ENCODE measurements at places on chromosomes 16 and 17.

GRCh38 chr17:2852729-2853282, 56.6 kb downstream of the RAP1GAP2 start:
- H3K4me1 ChIP-seq = peaks cover 26% of the 10 kb centered on the region
- peak overlapping the region; percentile 24 for H3K27ac ChIP-seq
- H3K36me3 ChIP-seq = no peaks in the 10 kb centered on the region
- peak overlapping the region; percentile 85 for H3K4me3 ChIP-seq
- no peaks in the 10 kb centered on the region for H3K27me3 ChIP-seq
- no peak for DNase-seq

GRCh38 chr16:49000594-49000993, 281.0 kb downstream of the CBLN1 start:
- H3K4me1 ChIP-seq = peaks cover 3% of the 10 kb centered on the region
- H3K27me3 ChIP-seq = no peaks in the 10 kb centered on the region
- H3K36me3 ChIP-seq = no peaks in the 10 kb centered on the region

- no peaks in the 10 kb centered on the region for H3K36me3 ChIP-seq
- no peak for DNase-seq
- H3K4me3 ChIP-seq = no peak overlapping the region
- no peaks in the 10 kb centered on the region for H3K27me3 ChIP-seq
Measured at GRCh38 chr17:47295037-47295873, 28.5 kb upstream of the EFCAB13 start.

DNA sequence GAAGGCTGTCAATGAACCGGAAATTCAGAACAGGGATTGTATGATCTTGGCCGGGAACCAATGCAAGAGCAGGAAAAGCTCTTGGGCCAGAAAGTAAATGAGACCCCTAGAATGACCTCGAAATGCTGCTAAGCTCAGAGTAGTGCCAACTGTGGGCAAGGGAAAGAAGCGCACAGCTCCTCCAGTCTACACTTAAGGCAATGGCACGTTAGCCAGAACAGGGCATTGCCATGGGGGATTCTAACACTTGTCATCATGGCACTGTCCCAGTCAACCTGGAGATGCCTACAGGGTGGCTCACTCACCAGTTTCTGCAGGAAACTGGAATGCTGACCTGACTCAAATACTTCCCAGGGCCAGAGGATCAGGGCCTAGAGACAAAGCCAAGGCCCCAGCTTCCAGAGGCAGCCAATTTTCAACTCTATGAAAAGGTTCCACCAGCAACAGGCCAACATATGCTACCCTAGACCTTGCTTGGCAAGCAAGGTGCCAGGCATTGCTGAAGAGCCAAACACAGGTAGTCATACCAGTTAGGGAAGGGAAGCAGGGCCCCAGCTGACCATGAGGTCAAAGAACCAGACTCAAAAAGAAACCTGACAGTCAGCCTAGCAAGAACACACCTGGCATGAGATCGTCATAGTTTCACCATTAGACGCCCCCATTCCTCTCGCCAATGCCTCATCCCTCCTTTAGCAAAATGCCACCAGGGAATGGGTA, 34.9 kb downstream of the ARHGAP17 start:
- H3K4me1 ChIP-seq = peaks cover 31% of the 10 kb centered on the region
- H3K36me3 ChIP-seq = peaks cover 7% of the 10 kb centered on the region
- no peaks in the 10 kb centered on the region for H3K27me3 ChIP-seq
- H3K27ac ChIP-seq = no peak overlapping the region

GRCh38 chr16:75024594-75024993, 25.8 kb downstream of the ZNRF1 start:
- H3K4me1 ChIP-seq = peaks cover 27% of the 10 kb centered on the region
- no peak for DNase-seq
- H3K36me3 ChIP-seq = no peaks in the 10 kb centered on the region
- no peak overlapping the region for H3K27ac ChIP-seq
- H3K4me3 ChIP-seq = no peak overlapping the region
- H3K27me3 ChIP-seq = no peaks in the 10 kb centered on the region

DNA sequence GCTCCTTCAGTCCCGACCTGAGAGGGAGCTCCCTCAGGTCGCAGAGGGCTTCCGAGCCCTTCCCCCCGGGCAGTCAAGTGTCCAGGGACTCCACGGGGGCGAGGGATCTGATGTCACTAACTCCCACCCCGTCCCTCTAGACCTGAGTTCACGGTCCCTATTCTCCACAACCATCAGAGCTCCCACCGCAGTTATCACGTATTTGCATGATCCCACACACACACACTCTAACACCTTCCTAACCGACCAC, 3.7 kb upstream of the PER1 start:
- H3K4me3 ChIP-seq = peak overlapping the region; percentile 95
- peaks cover 10% of the 10 kb centered on the region for H3K36me3 ChIP-seq
- no peak for DNase-seq
- peak overlapping the region; percentile 56 for H3K27ac ChIP-seq
- H3K27me3 ChIP-seq = no peaks in the 10 kb centered on the region
- peaks cover 47% of the 10 kb centered on the region for H3K4me1 ChIP-seq

- H3K4me3 ChIP-seq = peak overlapping the region; percentile 77
- H3K36me3 ChIP-seq = peaks cover 21% of the 10 kb centered on the region
- no peaks in the 10 kb centered on the region for H3K27me3 ChIP-seq
- peaks cover 15% of the 10 kb centered on the region for H3K4me1 ChIP-seq
- no peak overlapping the region for H3K27ac ChIP-seq
Measured at GRCh38 chr16:71287911-71288310, 1.3 kb downstream of the CMTR2 start.

- no peak overlapping the region for H3K4me3 ChIP-seq
- DNase-seq = no peak
- no peak overlapping the region for H3K27ac ChIP-seq
- peaks cover 17% of the 10 kb centered on the region for H3K4me1 ChIP-seq
- H3K27me3 ChIP-seq = no peaks in the 10 kb centered on the region
- H3K36me3 ChIP-seq = no peaks in the 10 kb centered on the region
Measured at GRCh38 chr16:27841911-27842310, 221.6 kb downstream of the GSG1L start.

DNA sequence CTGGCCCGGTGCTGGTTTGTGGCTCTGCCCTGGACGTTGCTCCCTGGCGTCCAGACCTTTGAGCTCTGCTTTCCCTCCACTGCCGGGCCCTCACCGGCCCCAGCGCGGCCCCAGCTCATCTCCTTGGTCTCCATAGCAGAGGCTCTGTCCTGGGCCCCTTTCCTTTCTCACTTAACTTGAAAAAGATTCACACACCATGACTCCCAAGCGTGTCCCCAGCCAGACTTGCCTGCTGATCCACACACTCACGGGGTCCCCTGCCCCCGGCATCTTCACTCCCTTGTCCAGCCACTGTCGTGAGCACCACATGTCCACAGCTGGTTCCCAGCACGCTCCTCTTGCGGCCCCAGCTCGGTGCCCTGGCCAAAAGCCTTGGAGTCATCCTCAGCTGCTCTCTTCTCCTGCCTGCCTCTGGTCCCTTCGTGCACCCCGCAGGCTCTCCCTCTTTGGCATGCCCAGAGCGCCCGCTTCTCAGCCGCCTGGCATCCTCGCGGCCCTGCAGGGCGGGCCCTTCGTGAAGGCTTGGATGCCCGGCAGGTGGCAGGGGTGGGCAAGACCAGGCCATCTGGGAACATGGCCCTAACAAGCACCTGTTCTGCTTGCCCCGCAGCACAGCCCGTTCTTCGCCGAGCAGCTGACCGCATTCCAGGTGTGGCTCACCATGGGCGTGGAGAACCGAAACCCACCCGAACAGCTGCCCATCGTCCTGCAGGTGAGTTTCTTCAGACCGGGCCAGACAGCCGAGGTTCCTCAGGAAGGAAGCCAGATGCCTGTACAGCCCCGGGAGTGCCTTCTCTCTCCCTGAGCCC, 145.6 kb upstream of the CHMP6 start:
- DNase-seq = no peak
- H3K4me3 ChIP-seq = no peak overlapping the region
- no peaks in the 10 kb centered on the region for H3K27me3 ChIP-seq
- no peaks in the 10 kb centered on the region for H3K4me1 ChIP-seq
- no peak overlapping the region for H3K27ac ChIP-seq
- H3K36me3 ChIP-seq = no peaks in the 10 kb centered on the region

GRCh38 chr17:39094607-39095308, 56.7 kb downstream of the PLXDC1 start:
- H3K4me1 ChIP-seq = no peaks in the 10 kb centered on the region
- no peak overlapping the region for H3K27ac ChIP-seq
- no peak overlapping the region for H3K4me3 ChIP-seq
- DNase-seq = no peak

DNA sequence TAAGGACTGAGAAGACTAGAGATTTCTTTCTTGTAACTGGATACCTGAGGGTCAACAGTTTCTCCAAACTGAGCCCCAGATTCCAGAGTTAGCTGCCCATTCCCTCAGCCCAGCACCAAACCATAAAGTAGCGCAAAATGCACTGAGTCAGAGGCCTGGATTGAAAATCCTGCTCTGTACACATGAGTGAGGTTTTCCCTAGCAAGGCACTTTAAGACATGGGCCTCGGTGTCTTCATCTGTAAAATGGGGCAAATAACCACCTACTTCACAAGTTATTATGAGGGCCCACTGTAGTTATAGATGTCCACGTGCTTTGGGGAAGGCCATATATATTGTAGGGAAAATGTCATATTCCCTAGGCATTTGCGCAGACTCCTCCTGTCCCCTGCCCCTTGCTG, 10.3 kb upstream of the DLX4 start:
- no peak overlapping the region for H3K4me3 ChIP-seq
- H3K4me1 ChIP-seq = peaks cover 17% of the 10 kb centered on the region
- H3K27ac ChIP-seq = no peak overlapping the region
- DNase-seq = no peak

- no peak for DNase-seq
- H3K27me3 ChIP-seq = no peaks in the 10 kb centered on the region
- no peak overlapping the region for H3K27ac ChIP-seq
- H3K4me1 ChIP-seq = peaks cover 71% of the 10 kb centered on the region
- no peak overlapping the region for H3K4me3 ChIP-seq
Measured at GRCh38 chr17:45368651-45369050, 51.8 kb upstream of the MAP3K14 start.

DNA sequence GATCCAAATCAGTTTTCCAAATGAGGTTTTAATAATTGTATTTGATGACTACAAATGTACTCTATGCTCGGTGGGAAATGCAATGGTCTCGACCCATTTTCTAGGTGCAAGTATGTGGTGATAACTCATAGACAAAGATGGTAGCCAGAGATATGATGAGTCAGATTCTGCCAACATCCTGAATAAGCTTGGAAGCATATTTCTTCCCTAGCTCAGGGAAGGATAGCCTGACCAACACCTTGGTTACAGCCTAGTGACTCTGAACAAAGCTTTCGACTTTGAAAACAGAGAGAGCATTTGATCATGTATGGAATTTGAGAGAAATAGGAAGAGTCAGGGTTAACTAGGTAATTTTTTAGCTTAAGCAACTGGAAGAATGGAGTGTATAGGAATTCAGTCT, 128.3 kb upstream of the MYOCD start:
- H3K4me1 ChIP-seq = no peaks in the 10 kb centered on the region
- no peak overlapping the region for H3K27ac ChIP-seq
- no peak for DNase-seq
- peaks cover 10% of the 10 kb centered on the region for H3K27me3 ChIP-seq

GRCh38 chr17:8651013-8651412, 20.5 kb upstream of the MYH10 start:
- no peaks in the 10 kb centered on the region for H3K36me3 ChIP-seq
- H3K4me3 ChIP-seq = no peak overlapping the region
- H3K27ac ChIP-seq = no peak overlapping the region
- H3K27me3 ChIP-seq = 0 out of 2 replicates have a peak, but pooled peaks cover 3% of the 10 kb centered on the region

DNA sequence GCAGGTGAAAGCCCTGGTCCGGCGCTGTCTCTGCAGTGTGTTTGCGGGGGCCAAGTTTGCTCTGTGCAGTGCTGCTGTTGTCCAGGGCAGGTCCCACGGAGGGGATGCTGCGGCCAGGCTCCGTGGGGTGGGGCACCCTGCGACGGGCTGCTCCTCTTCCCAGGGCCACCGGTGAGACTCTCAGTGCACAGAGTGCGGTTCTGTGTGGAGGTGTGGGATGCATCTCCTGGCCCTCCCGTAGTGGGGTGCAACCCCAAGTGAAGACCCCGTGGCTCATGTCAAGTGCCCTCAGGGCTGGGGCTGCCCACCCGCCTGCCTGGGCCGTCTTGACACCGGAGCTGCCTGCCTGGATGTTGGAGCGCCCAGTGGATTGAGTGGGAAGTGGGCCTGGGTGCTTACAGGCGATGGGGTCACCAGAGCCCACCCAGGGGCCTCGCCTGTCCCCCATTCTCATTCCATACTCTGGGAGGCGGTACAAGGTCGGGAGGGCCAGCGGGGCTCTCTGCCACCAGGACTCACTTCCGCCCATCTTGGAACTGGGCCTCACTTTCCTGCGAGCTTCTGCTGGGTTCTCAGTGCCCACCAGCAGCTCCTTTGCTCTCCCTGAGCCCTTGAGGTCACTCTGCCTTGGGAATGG, 119.9 kb downstream of the BANP start:
- H3K4me1 ChIP-seq = no peaks in the 10 kb centered on the region
- no peak overlapping the region for H3K27ac ChIP-seq
- no peak overlapping the region for H3K4me3 ChIP-seq
- peaks cover 4% of the 10 kb centered on the region for H3K36me3 ChIP-seq

DNA sequence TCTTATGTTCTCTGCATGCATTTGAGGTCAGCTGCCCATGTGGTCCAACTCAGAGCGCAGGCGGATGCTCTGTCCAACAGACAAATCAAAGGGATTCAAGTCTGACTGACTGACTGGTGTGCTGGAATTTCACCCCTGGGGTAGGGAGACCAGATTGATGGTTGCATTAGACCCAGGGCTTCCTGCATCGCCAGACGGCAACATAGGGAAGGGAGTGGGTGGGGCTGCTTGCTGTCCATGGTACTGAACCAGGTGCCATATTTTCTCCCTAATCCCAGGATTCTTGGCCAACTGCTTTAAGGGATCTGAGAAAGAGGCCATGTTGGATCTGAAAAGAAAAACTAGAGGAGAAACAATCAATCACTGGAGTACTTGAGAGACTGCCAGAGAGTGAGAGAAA, 332.0 kb downstream of the XYLT1 start:
- H3K4me1 ChIP-seq = no peaks in the 10 kb centered on the region
- no peak overlapping the region for H3K27ac ChIP-seq
- H3K4me3 ChIP-seq = no peak overlapping the region
- 0 out of 2 replicates have a peak, but pooled peaks cover 4% of the 10 kb centered on the region for H3K27me3 ChIP-seq

DNA sequence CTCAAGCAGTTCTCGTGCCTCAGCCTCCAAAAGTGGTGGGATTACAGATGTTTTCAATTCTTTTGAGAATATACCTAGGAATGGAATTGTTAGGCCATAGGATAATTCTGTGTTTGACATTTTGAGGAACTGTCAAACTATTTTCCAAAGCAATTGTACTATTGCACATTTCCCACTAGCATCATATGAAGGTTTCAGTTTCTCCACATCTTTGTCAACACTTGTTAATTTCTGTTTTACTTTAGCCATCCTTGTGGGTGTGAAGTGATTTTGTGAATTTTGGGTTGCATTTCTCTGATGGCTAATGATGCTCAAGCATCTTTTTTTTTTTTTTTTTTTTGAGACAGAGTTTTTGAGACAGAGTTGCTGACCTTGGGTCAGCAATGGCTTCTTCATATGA, 6.2 kb downstream of the NT5M start:
- H3K4me1 ChIP-seq = peaks cover 13% of the 10 kb centered on the region
- H3K4me3 ChIP-seq = no peak overlapping the region

Measured in HCT116 (cell line).